Activated naive CD4-positive, alpha-beta T cell treated with anti-CD3 and anti-CD28 coated beads, Interleukin-2, amount 50 U/mL, for 72 hours (primary cell): ENCODE measurements at places on chromosomes 13 and 19. TPM values are rescaled to one million over a fixed set of nuclear protein-coding genes. Genes with fewer than 3 reads are reported as not detected.

DNA sequence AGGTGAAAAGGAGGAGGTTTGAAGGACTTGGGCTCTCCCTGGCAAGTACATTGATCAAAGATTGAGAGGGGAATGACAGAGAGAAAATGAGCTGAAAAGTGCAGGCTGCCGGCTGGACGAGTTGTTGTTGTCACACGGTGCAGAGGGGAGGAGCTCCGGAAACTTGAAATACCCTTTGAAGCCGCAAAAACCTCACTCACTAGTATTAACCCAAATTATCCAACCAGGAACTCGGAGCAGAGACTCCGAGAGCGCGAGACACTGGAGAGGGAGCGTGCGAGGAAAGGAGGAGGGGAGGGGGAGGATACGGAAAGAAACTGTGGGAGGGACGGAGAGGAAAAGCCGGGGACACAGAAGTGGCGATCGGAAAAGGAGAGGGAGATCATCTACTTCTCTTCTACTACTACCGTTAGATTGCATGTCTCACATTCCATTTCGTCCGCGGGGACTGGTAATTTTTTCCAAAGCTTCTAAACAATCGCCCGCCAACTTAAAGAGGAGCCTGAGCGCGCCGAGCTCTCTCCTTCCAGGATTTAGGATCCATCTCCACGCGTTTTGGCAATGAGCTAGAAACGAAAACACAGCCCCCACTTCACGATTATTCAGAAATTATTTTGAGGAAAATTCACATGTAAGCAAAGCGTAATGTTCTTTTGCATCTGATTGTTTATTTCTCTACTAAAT is at the start of gene DACH1:
Gene DACH1, minus strand, starts transcription at position 74 of the 684 bp plus-strand sequence.
- DNase-seq: no peak

- peak; percentile 81 for DNase-seq
Measured at GRCh38 chr19:7852851-7853769, 21.1 kb downstream of the PRR36 start.

DNA sequence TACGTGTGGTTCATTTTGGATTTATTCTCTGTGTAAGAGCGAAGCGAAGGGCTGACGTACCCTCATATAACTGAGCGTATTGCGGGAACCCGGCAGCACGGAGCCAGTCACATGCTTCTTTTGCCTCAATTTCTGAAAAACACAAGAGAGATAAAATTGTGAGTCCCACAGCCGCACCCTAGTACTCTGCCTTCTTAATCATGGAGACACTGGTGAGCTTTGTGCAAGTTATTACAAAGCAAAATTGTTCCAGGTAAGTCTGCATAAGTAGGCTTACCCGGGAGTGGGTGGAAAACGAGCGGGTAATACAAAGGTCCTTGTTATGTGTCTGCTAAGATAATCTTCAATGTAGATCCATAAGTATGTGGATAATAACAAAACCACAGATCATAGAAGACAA is 118.1 kb downstream of the STARD13 start:
- no peak for DNase-seq

GRCh38 chr19:14354445-14354844 is 26.8 kb upstream of the ADGRE5 start:
- DNase-seq: no peak

The ZNF440 gene
- total RNA-seq: 10.0 TPM

DNA sequence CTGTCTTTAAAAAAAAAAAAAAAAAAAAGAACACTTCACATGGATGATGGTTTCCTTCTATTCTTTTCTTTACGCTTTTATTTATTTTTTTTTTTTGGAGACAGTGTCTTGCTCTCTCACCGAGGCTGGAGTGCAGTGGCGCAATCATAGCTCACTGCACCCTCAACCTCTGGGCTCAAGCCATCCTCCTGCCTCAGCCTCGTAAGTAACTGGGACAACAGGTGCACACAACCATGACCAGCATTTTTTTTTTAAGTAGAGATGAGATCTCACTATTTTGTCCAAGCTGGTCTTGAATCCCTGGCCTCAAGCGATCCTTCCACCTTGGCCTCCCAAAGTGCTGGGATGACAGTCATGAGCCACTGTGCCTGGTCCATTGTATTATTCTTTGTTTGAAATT is 24.3 kb downstream of the ANKRD27 start:
- DNase-seq: no peak

- no peak for DNase-seq
Measured at GRCh38 chr13:64061649-64062048, 2646.0 kb upstream of the PCDH20 start.

GRCh38 chr13:49874430-49874829 is 61.7 kb downstream of the SPRYD7 start:
- no peak for DNase-seq

DNA sequence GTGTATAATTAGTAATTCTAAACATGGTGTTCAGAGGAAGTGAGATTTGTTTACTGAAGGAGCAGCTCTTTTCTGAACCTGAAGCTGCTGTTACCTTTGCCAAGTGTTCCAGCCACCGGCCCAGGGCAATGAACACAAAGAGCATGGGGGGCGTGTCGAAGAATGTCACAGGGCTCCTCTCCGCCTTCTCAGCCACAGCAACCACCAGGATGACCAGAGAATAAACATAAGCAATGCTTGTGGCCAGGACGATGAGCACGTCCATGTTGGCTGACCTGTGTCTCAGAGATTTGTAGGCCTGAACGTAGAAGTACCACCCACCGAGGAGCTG is 53.1 kb downstream of the ATP7B start:
- DNase-seq: no peak

The ZNF431 gene
- total RNA-seq: 21.3 TPM

DNA sequence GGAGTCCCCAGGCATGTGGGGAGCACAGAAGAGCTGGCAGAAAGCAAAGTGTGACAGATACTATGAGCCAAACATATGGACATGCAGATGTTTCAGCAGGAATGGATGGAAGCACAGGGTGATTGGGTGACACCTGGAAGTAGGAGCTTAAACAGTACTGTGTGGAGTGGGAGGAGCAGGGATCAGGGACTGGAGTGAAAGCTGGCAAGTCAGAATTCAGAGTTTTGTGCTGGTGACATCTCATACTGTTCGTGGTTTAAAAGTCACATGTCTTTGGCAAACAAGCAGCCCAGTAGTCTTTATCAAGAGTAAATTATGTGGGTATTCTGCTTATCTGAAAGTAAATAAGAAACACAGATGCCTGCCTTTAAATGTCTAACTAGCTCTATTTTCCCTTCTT is 408.2 kb downstream of the COG6 start:
- DNase-seq: no peak

GRCh38 chr13:29382021-29382420 is 213.5 kb downstream of the SLC7A1 start:
- no peak for DNase-seq

The OR10H2 gene
- total RNA-seq: not detected

- peak; percentile 48 for DNase-seq
Measured at GRCh38 chr13:31200637-31200971, 829 bp downstream of the B3GLCT start.

DNA sequence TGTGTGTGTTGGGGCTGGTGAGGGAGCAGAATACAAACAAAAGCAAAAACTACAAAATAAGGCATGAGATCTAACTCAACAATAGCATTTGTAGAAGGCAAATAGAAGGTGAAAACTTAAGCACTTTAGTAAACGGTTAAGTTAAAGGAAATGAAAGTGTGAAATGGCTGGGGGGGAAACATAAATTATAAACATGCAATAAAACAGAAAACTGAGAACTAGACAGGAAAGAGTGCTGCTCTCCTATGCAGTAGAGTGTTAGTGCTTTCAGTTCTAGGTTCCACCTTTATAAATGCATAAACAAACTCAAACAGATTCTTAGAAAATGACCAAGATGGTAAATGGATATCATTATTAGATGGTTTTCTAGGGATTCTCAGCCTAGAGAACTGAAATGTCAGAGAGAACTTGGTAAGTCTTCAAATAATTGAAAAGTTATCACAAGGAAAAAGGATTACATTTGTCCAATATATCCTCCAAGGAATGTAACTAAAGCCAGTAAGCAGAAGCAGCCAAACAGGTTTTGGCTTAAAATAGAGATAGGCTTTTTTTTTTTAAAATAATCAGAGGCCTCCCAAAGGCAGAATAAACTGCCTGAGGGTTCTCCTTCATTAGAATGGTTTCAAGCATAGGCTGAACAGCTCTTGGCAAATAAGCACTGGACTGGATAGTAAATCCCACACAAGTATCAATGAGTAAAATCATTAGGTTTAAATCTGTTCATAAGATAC is 23.3 kb downstream of the RBM26 start:
- no peak for DNase-seq

DNA sequence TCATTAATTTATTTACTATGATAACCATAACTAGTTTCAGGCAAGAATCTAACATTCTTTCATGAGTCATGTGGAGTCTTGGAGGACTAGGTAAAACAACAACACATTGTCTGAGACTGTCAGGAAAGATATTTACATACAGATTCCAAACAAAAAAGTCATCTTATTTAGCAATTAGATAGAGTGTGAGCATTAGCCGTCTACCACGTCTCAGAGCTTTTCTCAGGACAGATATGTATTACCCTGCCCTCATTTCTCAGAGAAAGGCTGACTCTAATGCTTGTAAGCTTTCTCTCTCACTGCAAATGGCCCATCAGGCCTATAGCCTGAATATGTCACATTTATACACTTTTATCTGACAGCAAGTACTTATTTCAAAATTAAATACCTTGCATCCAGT is 312.1 kb upstream of the PCDH20 start:
- no peak for DNase-seq

DNA sequence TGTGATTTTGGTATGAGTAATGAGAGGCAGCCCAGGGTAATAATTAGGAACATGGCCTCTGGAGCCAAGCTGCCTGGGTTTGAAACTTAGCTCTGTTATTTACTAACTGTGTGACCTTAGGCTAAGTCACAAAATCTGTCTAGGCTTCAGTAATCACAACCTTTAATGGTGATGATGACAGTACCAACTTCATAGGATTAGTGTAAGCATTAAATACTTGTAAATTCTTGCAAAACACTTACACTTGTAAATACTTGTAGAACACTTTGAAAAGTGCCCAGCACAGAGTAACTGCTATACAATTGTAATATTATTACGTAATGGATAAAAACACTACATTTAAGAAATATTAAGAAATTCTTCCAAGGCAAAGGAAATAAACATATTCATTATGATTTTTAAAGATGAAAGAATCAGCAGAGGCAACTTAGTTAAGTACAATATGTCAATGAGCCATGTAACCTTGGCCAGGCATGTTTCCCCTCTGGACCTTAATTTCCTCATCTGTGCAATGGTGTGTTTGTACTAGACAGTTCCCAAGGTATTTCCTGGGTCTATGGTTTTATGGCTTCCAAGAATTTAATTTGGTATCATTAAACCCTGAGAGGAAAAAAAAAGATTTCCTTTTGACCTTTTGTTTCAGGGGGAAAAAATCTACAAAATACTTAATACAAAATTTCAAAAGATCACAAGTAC is 628.5 kb upstream of the KLHL1 start:
- DNase-seq: no peak
